Chondrocyte (in vitro differentiated cells): ENCODE measurements at places on chromosomes 2 and 18. TPM values are rescaled to one million over a fixed set of nuclear protein-coding genes. Genes with fewer than 3 reads are reported as not detected.
A peak's percentile ranks its signal among the peaks of the same experiment; 100 is the strongest.

GRCh38 chr2:151718247-151718646 is 16.0 kb downstream of the NEB start:
- DNase-seq, result no peak

- no peak for DNase-seq
Observed at GRCh38 chr2:230913406-230914143, 11.5 kb downstream of the GPR55 start.

DNA sequence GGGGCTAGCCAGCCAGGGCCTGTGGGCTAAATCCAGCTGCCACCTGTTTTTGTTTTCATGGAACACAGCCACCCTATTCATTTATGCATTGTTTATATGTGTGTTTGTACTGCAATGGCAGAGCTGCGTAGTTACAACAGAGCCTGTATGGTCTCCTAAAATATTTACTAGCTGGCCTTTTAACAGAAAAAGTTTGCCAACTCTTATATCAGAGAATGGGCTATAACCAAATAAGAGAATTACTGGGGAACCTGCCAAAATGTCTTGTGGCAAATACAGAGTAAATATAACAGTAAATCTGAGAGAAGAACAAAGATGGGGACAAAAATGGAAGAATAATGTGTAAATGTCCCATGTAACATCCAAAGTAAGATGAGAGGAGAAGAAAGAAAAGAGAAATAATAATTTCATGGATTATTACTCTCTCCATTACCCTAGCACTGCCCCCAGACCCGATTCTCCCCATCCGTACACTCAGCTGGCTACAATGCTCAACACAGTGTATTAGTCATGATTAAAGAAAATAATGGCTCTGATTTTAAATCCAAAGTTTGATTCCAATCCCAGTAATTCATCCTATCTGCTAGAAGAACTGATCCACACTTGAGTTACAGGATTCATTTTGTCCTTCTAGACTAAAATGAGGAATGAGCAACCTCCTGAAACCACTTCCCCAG is 249.3 kb downstream of the LRATD1 start:
- no peak for DNase-seq

GRCh38 chr2:152557273-152557888 is 159.9 kb downstream of the PRPF40A start:
- no peak for DNase-seq

GRCh38 chr2:236417150-236417549 is 152.5 kb upstream of the ACKR3 start:
- DNase-seq, result no peak

DNA sequence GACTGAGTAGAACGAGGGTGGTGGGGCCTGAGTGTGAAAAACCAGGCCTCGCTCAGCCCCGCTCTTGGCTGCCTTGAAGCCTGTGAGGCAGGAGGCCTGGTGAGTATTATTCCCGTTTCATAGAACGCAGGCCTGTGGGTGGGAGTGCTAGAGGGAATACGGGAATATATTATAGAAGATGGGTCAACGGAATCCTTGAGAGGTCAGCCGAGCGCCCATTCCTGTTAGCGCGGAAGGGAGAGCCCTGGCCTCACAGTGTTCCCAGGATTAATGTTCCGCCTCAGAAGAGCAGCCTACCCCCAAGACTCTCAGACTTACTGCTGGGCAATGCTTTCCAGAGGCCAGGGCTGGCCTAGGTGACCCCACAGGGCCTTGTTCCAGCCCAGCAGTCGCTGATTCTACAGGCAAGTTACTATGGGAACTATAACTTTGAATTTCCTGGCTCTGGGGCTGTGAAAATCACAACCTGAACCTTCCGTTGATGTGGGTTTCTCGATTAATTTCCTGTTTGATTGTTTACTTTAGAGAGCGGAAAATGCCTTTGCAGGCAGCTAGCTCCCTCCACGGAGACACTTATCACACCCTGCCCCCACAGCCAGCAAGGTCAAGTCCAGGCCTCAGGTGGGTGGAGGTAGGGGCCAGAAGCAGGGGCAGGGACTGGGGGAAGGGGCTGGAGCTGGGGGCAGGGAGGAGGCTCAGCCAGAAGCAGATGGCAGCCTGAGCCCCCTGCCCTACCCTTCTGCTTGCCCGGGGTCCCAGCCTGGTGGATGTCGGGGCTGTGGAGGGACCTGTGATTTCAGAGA is 108.3 kb downstream of the SMAD7 start:
- DNase-seq, result peak; percentile 77

- DNase-seq, result no peak
Observed at GRCh38 chr2:98623657-98624056, 15.3 kb downstream of the UNC50 start.

DNA sequence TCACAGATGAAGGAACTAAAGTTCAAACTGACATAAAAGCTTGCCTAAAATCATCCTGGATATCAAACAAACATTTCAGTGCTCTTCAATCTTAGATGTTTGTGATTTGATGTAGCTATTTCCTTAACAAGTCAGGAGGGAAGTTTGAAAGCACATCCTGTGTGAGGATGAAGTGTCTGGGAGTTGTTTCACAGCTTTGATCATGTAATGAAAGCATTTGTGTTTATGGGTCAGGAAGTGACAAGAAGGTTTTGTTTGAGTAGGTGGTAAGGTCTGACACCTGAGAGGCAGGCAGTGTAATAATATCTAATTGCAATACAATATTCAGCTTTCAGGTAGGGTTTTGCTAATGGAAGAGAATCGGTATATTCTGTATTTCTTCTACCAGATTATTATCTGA is 26.0 kb upstream of the CSRNP3 start:
- DNase-seq, result no peak

- DNase-seq, result no peak
Observed at GRCh38 chr2:204059016-204059415, 122.5 kb downstream of the ICOS start.

DNA sequence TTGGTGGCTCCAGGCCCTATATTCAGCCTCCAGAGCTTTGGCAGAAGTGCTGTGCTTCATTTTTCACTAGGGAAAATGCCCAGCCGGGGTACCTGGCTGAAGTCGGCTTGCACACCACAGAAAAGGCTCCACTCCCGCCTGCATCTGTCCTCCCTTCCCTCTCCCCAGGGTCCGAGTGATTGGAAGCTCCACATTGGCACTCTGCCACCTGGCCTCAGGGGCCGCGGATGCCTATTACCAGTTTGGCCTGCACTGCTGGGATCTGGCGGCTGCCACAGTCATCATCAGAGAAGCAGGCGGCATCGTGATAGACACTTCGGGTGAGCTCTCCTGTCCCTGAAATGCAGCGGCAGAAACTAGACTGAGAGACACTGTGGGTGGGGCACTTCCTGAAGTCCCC is 47.4 kb downstream of the IMPA2 start:
- DNase-seq, result no peak

DNA sequence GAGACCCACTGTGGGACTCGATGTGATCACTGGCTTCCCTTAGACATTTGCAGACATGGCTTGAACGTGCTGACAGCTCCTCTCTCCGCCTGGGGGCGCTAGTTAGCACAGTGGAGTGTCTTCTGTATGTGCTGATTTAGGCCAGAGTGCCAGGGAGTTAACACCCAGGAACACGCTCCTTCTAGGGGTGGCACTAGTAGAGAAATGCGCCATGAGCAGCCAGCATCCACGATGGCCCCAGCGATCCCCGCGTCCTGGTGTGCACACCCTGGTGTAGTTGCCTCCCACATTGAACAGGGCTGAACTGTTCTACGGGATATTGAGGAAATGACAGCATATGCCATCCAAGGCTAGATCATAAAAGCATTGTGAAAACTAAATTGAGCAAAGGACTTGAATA is 11.4 kb upstream of the NMUR1 start:
- DNase-seq, result no peak

- no peak for DNase-seq
Observed at GRCh38 chr18:55607773-55608172, 19.8 kb upstream of the TCF4 start.

DNA sequence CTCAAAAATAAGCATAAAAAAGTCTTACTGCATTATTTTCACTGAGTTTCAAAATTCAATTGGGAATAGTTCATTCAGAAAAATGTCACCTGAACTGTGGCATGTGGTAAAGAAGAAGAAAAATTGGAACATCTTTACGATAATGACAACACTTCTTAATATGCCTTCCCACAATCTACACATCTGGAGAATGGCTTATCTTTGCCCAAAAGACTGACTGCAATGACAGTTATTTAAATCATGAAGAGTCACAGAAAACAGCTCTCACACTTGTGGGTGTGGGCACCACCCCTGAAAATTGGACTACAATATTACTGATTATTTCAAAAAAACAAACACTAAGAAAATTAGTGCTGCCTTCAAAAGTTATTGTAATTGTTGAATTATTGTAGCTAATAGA is 152.3 kb downstream of the USP34 start:
- no peak for DNase-seq

DNA sequence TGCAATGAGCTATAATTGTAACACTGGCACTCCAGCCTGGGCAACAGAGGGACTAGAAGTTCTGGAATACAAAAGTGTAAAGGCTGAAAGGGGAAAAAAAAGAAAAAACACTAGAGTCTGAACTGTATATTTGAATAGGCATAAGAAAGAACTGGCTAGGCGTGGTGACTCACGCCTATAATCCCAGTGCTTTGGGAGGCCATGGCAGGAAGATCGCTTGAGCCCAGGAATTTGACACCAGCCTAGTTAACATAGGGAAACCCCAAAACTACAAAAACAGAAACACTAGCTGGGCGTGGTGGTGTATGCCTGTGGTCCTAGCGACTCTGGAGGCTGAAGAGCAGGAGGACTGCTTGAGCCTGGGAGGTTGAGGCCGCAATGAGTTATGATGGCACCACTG is 70.6 kb downstream of the SAP130 start:
- no peak for DNase-seq

- no peak for DNase-seq
Observed at GRCh38 chr2:207734264-207734635, 22.8 kb downstream of the CCNYL1 start.

GRCh38 chr2:223566396-223566795 is 35.8 kb downstream of the SCG2 start:
- DNase-seq, result no peak

GRCh38 chr18:22695674-22696073 is 237.5 kb upstream of the RBBP8 start:
- DNase-seq, result no peak

DNA sequence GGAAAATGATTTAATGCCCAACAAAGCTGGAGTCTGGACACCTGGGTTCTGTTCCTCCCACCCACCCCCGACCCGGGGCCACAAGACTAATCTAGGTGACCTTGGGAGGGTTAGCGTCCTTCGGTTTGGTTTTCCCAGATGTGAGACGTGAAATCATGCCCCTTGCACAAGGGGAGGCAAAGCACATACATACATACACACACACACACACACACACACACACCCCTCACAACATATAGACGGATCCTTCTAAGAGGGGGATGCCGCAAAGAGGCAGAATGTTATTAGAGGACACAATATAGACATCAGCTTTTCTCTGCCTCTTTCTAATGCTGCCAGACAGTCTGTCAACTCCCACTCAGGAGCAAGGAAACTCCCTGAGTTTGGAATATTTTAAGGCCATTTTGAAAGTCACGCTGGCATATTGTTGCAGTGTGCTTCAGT is 616 bp upstream of the RBMS1 start:
- DNase-seq, result no peak

- no peak for DNase-seq
Observed at GRCh38 chr2:46276642-46277041, 20.6 kb upstream of the EPAS1 start.

- no peak for DNase-seq
Observed at GRCh38 chr2:26696351-26696816, 3.9 kb downstream of the KCNK3 start.

The CFAP65 gene
- total RNA-seq, result not detected in 3 replicates

The STON1 gene
- total RNA-seq, result 8.7 to 18.0 TPM (median 9.6 TPM) in 3 replicates

The ERCC3 gene
- total RNA-seq, result 35.2 to 41.8 TPM (median 37.5 TPM) in 3 replicates

The SH3RF3 gene
- 58.8 to 66.2 TPM (median 59.5 TPM) in 3 replicates for total RNA-seq

The PLGLB2 gene
- total RNA-seq, result 3.7 to 6.5 TPM (median 4.8 TPM) in 3 replicates

The FAM237A gene
- not detected in 3 replicates for total RNA-seq

The CABYR gene
- 8.1 to 11.5 TPM (median 9.8 TPM) in 3 replicates for total RNA-seq

The CRYBA2 gene
- total RNA-seq, result not detected in 3 replicates

The GAREM2 gene
- 6.5 to 22.6 TPM (median 19.1 TPM) in 3 replicates for total RNA-seq

The HADHB gene
- 85.0 to 96.8 TPM (median 89.1 TPM) in 3 replicates for total RNA-seq

The SRD5A2 gene
- not detected in 3 replicates for total RNA-seq

The USP37 gene
- total RNA-seq, result 9.5 to 14.6 TPM (median 10.0 TPM) in 3 replicates

The CYP27C1 gene
- total RNA-seq, result 11.7 to 17.2 TPM (median 13.4 TPM) in 3 replicates
